A673 (cell line): ENCODE measurements at places on chromosomes 7 and 10.

- DNase-seq = no peak
Measured at GRCh38 chr10:97726636-97727178, 10.2 kb upstream of the ZFYVE27 start.

GRCh38 chr7:100802951-100803350 lies 24.4 kb downstream of the EPHB4 start:
- no peak for DNase-seq

GRCh38 chr7:154433632-154434598 lies 381.7 kb downstream of the DPP6 start:
- DNase-seq = no peak

DNA sequence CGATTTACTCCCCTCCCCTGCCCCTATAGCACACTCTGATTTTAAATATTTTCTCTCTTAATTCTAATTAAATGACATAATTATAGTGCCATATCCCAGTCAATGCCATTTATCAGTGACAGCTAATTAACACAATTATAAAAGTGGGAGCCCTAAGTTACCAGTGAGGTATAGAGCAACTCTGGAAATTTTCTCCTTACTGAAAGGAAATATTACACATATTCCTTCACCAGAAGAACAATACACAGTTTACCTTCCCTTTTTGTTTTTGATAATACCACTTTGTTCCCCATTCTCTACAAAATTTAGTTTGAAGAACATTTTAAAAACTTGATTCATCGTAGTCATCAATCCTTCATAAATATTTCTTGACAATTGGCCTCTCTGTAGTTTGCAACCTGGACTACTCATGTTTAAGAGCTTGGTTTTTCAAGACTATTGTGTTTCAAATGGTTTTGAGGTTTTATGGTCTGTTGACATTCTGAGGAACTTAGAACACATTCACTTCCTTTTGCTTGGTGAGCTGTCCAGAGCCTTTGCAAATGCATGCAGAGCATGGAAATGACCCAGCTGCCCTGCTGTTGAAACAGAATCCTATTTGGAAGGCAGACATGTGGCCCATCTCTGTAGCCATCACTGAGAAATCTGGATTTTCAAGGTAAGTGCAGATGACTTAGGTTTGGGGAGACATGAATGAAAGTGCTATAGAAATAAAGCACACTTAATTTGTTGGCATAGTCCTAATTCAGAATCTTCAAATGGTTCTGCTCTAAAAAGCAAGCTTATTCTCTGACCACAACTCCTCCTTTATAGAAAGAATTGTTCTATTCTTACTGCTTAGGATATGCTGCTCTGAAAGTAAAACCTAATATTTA lies at the start of gene GPR141:
Gene GPR141 (plus strand): TSS at position 521 of the 875 bp plus-strand sequence. CDS start 56,628 bp downstream, outside the sequence.
- DNase-seq = no peak

DNA sequence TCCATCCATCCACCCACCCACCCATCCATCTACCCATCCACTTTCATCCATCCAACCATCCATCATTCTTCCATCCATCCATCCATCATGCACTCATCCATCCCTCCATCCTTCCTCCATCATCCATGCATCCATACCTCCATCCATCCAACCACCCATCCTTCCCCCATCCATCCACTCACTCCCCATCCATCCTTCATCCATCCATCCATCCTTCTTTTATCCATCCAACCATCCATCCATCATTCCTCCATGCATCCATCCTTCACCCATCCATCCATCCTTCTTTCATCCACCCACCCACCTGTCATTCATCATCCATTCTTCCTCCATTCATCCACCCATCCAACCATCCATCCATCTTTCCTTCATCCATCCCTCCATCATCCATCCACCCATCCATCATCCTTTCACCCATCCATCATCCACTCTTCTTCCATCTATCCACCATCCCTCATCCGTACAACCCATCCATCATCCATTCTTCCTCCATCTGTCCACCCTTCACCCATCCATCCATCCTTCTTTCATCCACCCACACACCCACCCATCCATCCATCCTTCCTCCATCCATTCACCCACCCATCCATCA lies 428.2 kb downstream of the DNAJB6 start:
- no peak for DNase-seq

GRCh38 chr10:28089467-28089866 lies 90.6 kb upstream of the ODAD2 start:
- peak; percentile 15 for DNase-seq

GRCh38 chr7:70063927-70064326 lies 465.7 kb downstream of the AUTS2 start:
- no peak for DNase-seq

- peak; percentile 82 for DNase-seq
Measured at GRCh38 chr10:110919349-110919931, at the start of gene SHOC2. TSS of gene SHOC2 (plus strand) at chr10:110919604. CDS start at chr10:110964359, 44,755 bp downstream.

GRCh38 chr10:70391654-70392053 lies 9.2 kb upstream of the LRRC20 start:
- DNase-seq = no peak

DNA sequence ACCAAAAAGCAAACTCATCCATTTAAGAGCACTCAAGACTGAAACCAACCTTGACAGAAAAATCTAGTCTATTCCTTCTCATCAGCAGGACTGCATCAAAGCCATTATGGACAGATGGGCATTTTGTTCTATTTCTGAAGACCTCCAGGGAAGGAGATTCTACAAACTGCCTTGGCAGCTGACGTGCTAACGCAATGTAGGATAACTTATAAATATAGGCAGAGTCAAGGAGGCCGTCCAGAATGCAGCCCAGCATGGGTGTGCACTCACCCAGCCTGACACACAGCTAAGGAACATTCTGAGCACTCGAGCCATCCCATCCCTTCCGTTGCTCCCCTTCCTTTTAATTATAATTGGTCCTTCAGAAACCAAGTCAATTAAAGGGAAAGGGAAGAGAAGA lies 25.3 kb upstream of the NEBL start:
- DNase-seq = no peak

DNA sequence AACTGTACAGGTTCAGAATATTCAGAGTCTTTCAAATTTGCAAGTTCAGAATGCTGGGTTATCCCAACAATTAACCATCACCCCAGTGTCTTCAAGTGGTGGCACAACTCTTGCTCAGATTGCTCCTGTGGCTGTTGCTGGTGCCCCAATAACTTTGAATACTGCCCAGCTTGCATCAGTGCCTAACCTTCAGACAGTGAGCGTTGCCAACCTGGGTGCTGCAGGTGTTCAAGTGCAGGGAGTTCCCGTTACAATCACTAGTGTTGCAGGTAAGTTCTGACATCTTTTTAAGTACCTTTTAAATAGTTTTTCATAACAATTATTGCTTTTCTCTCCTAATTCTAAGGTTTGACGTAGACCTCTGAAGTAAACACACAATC lies 2.7 kb downstream of the SP4 start:
- no peak for DNase-seq

DNA sequence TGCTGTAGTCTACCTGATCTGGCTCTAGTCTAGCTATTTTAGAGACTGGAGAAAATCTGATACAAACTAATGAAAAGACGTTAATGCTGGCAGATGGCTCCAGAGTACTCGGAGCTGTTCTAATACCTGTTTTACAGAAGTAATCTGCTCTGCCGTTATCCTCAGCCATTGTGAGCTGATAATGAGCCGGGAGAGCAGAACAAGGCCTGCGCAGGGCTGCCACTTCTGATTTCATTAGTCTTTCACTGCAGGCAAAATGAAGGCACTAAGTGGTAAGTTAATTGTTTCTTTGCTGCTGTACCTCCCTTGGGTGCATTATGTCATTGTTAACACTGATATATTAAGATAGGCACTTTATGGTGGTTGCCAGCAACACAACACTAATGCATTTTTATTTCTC lies 456.4 kb upstream of the PFKP start:
- DNase-seq = no peak

DNA sequence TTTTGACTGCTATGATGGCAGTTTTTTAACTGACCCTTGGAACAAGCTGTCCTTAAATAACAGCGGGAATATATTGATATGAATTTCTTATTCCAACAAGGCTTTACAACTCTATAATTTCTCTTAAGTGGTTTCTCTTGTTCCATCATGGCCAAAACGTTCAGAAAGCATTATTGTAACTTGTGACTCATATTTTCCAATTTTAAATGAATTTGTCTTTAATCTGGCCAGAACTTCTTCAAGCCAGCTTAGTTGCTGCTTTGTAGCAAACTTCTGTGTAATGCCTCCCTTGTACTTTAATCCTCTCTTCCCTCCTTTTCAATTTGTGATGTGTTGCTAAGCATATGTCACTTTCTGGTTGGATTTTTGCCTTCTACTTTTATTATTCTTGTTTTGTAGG lies 271.9 kb downstream of the KIF20B start:
- no peak for DNase-seq

DNA sequence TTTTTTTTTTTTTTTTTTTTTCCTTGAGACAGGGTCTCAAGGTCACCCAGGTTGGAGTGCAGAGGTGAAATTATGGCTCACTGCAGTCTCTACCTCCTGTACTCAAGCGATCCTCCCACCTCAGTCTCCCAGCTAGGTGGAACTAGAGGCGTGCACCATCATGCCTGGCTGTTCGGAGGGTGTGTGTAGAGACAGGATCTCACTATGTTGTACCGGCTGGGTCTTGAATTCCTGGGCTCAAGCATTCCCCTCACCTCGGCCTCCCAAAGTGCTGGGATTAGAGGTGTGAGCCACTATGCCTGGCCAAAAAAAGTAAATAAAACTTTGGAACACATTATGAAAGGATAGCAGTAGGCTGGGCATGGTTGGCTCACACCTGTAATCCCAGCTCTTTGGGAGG lies 39.6 kb upstream of the TNPO3 start:
- DNase-seq = no peak

- DNase-seq = peak; percentile 64
Measured at GRCh38 chr10:62335326-62335725, 38.8 kb upstream of the ZNF365 start.

GRCh38 chr7:157087646-157088045 lies 51.1 kb upstream of the UBE3C start:
- DNase-seq = no peak

- DNase-seq = no peak
Measured at GRCh38 chr10:48274636-48275035, at the start of gene FRMPD2. TSS of gene FRMPD2 (minus strand) at chr10:48274696. CDS start at chr10:48274567, 129 bp downstream.

DNA sequence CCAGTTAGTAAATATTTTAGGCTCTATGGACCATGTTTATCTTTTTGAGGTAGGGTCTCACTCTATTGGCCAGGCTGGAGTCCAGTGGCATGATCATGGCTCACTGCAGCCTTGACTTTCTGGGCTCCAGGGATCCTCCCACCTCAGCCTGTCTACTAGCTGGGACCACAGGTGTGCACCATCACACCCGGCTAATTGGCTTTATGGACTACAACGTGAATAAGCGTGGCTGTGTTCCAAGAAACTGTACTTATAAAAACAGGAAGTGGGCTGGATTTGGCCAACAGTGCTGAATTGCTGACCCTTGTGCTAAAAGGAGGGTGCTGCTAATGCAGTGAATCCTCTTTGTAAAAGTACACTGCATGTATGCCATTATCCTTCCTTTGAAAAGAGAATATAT lies 111.7 kb upstream of the CDK13 start:
- no peak for DNase-seq

GRCh38 chr10:35523670-35524225 lies 81.4 kb upstream of the GJD4 start:
- no peak for DNase-seq

DNA sequence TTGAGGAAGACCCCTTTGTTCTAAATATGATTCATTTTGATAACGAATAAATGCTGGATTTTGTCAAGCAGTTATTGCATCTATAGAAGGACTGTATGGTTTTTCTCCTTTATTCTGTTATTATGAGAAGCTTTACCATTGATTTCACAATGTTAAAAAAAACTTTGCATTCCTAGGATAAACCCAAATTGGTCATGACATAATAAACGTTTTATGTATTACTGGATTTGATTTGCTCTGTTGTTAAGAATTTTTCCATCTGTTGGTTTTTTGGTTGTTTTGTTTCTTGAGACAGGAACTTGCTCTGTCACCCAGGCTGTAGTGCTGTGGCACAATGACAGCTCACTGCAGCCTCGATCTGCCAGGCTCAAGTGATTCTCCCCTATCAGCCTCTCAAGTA lies 2.2 kb upstream of the DNA2 start:
- no peak for DNase-seq

DNA sequence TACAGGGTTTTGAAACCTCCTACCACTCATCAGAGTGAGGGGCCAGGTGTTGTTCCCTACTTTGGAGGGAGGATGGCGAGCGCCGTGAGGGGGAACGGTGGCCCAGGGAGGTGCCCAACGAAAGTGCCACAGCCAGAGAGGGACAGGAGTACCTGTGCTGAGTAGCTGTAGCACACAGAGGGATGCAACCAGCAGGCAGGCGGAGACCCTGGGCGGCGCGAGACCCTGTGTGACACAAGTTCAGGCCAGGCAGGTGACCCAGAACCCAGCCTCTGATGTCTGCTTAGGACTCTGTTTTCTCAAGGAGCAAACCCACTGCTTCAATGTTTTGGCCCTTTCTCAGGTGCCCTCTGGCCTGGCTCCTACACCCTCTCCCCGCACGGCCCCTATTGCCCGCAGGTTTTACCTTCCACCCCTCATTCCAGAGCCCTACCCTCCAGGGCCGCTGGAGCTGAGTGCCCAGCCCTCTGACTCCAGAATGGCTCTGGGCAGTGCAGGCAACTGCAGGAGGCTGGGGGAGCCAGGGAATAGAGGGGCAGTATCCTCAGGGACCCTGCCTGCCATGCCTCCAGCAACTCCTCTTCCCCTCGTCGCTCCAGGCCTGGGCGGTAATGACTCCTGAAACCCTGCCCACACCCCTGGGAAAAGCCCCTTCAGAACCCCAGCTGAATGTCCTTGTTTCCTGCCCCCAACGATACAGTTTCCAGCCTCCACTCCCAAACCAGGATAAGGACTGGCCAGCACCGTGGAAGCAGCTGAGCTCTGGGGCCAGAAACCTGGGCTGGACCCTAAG lies 164.1 kb upstream of the RHEB start:
- no peak for DNase-seq

DNA sequence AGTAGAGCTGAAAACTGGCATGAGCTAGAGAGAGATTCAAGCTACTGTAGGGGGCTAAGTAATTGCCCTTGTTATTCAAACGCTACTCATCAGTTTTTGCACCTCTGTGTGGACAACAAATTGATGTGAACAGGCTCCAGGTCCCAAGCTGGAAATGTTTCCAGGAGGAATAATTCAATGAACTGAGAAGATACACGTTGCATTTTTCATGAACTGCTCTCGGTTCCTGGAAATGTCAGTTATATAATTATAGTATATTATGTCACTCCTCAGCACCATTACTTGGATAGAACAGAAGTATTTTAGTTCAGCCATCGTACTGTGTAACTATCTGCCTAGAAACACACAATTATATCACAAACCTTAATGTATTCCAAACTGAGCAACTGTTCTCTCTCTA lies 65.9 kb upstream of the A1CF start:
- DNase-seq = no peak

GRCh38 chr7:38382684-38383083 lies 109.2 kb upstream of the TARP start:
- DNase-seq = no peak

GRCh38 chr10:72250666-72251065 lies 23.1 kb upstream of the DDIT4 start:
- DNase-seq = no peak

GRCh38 chr7:29499932-29500331 lies 63.7 kb upstream of the PRR15 start:
- DNase-seq = no peak

DNA sequence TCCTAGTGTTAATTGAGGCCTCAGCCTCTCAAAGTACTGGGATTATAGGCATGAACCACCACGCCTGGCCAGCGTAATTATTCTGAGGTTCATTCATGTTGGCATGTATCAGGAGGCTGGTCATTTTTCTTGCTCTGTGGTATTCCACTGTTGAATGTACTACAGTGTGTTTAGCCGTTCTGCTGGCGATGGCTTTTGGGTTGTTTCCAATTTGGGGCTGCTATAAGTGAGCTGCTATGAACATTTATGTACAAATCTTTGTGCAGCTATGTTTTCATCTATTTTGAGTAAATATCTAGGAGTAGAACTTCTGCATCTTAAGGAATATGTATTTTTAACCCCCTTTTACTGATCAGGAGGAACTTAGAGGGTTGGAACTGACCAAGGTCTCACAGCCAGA lies 145.8 kb downstream of the AUTS2 start:
- DNase-seq = no peak
